HFF-Myc (cell line): ENCODE measurements at places on chromosomes 7 and 10.

GRCh38 chr10:63719226-63719856 is 198.1 kb downstream of the REEP3 start:
- no peak for DNase-seq

- no peak for DNase-seq
Observed at GRCh38 chr7:30453921-30454320, 24.7 kb downstream of the NOD1 start.

DNA sequence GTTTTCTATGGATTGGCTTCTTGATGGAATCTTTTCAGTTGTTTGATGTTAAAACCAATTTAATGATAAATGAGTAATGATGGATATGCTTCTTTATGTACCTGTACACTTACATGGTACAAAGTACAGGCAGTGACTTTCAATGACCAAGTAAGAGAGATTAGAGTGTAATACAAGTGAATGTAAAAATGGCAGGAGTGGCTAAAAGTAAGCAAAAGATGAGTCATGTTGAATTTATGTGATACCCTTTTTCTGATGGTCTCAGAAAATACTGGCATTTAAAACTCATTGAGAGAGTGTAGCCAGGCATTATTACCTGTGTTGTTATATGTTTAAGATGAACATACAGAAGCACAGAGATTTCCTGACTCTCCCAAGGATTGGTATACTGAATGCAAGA is 97.1 kb downstream of the GPR85 start:
- no peak for DNase-seq

DNA sequence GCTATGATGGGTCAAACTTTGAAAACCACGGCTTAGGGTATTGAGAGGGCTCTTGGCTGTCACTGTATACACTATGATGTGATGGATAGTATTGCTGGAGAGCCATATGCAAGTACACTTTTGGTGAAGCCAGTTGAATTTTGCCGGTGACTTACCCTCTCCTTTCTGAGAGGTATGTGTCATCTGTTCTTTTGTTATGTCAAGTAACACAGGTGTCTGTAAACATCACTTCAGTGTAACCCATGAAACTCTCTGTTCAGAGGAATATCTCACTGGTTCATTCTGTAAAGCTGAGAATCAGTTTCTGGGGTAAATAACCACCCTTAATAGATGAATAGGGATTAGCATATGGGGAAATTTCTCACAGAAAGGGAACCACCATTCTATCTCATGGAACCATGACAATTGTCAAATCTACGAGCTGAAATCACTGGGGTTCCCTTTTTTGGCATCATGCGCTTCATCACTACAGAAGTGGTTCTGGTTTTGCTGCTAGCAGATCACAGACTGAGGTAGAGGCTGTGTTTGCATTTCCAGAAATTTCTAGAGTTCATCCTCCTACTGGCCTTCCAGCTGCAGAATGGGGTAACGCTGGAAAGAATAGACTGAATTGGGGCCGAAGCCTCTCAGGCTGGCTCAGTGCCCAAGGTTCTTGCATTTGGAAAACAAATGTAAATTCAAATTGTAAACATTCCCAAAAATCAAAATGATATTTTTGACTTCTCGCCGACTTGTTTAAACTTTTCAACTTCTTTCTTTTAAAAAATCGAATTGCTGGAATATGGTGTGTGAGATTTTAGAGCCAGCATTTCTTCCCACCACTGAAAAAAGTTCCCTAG is 83.3 kb upstream of the CREB5 start:
- no peak for DNase-seq

DNA sequence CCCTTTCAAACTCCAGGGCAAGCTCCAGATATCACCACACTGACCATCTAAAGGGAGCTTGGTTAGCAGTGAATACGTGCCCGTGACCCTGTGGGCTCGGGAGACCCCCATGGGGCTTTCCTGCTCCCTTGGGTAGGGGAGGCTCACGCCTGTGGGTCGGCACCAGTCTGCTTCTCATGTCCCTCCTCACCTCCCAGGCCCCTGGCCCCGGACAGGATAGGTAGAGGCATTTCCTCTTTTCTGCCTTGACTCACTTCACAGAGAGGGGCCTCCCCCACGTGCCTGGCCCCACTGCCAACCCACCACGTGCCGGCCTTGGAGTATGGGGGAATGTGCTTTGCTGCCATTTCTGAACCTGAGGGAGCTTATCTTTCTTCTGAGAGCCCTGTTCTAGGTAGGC is 131.3 kb upstream of the FAM20C start:
- no peak for DNase-seq

- no peak for DNase-seq
Observed at GRCh38 chr7:25090374-25090773, 34.7 kb downstream of the CYCS start.

GRCh38 chr10:100766693-100767421 is 21.5 kb downstream of the PAX2 start:
- no peak for DNase-seq

DNA sequence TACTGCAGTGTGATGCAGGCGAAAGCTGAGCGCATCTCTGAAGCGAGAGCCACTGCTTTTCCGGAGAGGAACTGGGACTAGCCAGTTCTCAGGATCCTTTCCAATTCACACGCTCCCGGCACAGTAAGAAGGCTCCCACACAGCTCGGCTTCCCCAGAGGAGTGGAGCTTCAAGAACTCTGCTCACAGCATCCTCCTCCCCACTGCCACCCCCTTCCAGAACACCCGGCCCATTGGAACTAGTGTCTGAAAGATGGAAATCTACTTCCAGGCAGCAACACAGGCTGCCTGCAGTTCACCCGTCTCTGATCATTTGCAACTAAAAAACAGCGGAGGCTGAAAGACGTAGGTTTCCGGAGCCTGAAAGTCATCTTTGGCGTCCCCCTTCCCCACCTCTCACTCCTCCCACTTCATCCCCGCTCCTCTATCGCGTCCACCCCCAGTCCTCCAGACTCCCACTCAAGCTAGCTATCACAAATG is at the start of gene DGKB:
TSS of gene DGKB (minus strand) at position 163 of the 479 bp plus-strand sequence.
- DNase-seq, result no peak

GRCh38 chr7:140349144-140349771 is 49.1 kb downstream of the SLC37A3 start:
- no peak for DNase-seq

- DNase-seq, result no peak
Observed at GRCh38 chr7:148572067-148572522, 18.5 kb upstream of the C7orf33 start.

DNA sequence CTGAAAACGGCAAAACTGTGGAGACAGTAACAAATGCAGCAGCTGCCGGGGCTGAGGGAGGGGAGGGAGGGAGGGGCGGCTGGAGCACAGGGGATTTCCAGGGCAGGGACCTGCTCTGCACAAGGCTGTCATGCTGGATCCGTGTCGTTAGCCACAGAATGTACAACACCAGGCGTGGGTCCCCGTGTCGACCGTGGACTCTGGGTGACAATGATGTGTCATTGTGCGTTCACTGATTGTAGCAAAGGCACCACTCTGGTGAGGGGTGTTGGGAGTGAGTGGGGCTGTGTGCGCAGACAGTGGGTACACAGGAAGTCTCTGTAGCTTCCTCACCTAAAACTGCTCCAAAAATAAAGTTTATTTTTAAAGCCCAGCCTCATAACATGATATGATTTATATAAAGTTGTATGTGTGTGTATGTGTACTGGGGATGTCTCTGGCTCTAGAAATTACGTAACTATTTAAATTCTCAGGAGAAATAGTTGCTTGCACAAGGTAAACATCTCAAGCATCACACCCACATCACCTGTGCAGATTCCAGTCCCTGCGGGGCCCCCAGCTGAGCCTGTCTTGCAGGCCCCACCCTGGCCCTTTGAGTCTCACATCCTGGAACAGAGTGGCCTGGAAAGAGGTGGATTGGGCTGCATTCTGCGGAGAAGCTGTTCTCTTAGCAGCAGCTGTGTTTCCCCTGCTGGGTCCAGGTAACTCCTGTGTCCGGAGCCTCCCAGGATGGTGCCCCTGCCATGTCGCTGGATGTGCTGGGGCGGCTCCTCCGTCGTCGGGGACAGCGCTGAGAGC is 135.7 kb downstream of the DYNC2I1 start:
- no peak for DNase-seq

GRCh38 chr7:148849393-148850098 is 34.5 kb downstream of the EZH2 start:
- no peak for DNase-seq

GRCh38 chr7:16711730-16712129 is 41.8 kb upstream of the TSPAN13 start:
- DNase-seq, result no peak

DNA sequence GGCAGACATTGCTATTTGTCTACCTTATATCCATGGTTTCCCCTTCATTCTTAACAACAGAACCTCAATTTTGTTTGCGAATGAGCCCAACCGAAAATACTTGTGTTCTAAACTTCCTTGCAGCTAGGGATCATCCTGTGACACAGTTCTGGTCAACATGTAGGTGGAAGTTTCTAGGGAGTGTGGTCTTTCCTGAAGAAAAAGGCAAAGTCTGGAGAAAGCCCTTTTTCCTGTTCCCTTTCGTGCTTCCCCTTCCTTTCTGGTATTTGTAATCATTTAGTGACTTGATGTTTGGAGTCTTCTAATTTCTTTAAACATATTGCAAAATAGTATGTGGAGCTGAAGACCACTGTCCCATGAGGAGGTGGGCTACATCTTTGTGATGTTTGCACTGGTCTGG is 2.9 kb upstream of the IFRD1 start:
- DNase-seq, result no peak

GRCh38 chr10:73641328-73642060 is at the start of gene MYOZ1:
Gene MYOZ1 (minus strand): TSS chr10:73641474. CDS start chr10:73640017, 1,457 bp downstream.
- DNase-seq, result no peak

GRCh38 chr7:76262683-76263402 is 39.6 kb upstream of the HSPB1 start:
- DNase-seq, result peak; percentile 51

DNA sequence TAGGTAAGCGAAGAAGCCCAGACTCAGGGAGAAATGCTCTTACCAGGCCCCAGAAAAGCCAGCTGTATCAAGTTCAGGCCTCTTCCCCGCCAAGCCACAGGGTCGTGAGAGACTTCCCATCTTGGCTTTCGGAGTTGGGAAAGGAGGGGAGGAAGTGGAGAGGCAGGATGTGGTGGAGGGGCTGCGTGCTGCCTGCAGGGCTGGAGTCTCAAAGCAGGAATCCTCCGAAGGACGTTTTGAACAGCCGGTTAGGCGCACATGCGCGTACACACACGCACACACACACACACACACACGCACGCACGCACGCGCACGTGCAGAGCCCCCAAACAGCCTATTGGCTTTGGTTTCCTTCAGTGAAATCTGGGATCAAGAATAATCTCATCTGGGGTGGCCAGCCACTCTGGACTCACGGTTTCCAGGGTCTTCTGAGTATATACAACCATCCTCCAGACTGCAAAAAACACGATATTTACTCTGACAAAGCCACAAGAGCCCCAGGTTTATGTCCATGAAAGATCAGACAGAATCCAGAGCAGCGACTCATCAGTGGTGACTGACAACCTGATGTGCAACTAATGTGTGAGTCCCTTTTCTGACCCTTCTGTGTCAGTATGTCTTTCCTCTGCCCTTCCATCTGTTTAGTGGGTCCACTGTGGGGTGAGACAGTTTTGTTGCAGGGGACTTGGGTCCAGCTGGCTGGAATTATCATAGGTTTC is 115.0 kb upstream of the ZNF438 start:
- no peak for DNase-seq

GRCh38 chr7:92158660-92159575 is 20.0 kb downstream of the LRRD1 start:
- no peak for DNase-seq

- DNase-seq, result no peak
Observed at GRCh38 chr10:14567421-14567820, 207.3 kb downstream of the FAM107B start.

DNA sequence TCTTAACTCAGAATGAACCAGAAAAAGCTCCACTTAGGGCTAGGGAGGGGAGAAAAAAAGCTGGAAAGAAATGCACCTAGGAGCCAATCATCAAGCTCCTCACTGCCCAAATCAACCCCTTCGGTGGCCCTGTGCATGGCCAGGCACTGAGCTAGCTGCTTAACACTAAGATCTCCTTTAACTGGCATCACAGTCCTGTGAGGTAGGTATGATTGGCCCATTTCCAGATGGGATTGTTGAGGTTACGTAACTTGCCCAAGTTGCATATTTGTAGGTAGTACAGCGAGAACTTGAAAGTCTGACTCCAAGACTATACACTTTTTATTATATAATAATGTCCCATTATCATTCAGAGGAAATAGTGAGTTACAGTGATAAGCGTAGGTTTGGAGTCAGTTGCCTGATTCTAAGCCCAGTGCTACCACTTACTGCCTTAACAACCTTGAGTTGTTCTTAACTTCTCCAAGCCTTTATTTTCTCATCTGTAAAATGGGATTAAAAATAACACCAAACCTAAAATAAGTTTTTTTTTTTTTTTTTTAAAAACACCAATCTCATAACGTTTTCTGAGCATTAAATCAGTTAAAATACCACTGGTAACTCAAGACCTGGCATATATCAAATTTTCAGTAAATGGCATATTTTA is 37.2 kb upstream of the ACSL5 start:
- no peak for DNase-seq

DNA sequence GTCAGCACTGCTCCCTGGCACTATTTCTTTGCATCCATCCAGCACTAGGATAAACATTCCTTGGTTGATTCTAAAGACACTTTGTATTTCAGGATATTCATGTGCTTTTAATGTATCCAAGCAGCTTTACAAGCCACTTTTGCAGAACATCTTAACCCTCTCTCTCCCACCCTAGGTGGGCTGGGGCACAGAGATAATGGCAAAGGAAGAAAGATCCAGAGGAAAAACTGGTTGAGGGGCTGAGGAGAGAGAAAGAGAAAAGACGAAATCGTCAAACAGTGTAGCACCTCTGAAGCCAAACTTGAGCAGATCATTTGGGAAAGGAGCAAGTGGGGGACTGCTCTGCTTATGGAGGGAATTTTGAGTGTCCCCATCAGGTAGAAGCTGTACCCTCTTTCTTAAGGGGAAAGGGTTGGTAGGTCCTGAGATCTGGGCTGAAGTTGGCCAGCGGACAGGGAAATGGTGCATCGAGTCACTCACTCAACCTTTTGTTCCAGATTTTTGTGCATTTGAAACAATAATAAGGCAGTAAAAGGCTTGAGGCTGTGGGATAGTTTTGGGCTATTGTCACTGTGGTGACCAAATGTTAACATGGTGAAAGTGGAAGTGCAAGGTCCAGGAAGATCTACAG is 4.2 kb upstream of the HOXA13 start:
- DNase-seq, result no peak

DNA sequence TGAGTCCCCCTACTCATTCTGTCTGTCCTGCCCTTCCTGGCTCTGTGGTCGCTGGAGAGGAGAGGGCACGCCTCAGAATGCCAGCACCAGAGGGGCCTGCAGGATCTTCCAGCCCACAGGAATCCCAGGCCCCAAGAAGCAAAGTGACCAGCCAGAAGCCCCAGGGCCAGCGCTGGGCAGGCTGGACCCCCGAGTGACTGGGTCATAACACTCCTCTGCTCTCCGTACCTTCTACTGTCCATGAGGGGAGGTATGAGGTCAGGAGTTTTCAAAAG is 102.6 kb upstream of the GPR26 start:
- no peak for DNase-seq

DNA sequence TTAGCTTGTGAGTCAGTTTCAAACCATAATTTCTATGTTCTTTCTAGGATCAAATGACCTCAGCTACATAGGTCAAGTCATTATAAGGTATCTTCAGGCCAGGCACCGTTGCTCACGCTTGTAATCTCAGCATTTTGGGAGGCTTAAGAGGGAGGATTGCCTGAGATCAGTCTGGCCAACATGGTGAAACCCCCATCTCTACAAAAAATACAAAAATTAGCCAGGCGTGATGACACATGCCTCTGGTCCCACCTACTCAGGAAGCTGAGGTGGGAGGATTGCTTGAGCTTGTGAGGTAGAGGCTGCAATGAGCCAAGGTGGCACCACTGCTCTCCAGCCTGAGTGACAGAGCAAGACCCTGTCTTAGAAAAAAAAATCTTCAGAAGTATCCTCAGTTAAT is 362.3 kb downstream of the GATA3 start:
- no peak for DNase-seq
